ENCODE measurements at places on chromosomes 11 and 22.

DNA sequence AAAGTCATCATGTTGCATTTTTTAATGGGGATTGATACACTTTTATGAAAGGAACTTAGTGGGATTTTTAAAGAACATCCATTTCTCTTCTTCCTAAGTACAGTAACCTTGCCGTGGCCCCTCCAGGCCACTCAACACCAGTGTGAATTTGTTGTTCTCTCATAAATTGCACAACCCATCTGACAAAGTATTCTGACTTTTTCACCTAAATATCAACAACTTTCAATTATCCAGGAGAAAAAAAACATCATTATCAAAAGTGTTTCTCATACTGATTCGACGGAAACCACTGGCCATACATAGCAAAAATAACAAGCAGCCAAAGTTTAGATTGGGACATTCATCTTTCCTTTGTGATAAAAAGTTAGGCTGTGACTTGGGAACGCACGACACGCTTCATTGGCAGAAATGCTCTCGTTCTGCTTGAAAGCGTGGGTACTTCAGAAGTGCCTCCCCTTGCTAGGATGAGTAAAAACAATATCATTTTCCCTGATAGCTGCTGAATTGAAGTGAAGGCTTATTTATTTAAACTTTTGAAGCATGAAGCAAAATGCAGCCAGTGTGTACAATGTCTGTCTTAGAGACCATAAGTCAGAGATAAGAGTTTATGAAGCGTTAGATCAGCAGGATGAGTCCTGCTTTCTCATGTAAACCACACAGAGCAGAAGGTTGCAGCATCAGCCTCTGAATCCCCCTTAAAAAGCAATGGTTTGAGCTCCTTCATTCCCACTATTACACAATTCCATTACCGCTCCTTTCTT lies 20.6 kb upstream of the EIF3M start:
- no peak for DNase-seq

DNA sequence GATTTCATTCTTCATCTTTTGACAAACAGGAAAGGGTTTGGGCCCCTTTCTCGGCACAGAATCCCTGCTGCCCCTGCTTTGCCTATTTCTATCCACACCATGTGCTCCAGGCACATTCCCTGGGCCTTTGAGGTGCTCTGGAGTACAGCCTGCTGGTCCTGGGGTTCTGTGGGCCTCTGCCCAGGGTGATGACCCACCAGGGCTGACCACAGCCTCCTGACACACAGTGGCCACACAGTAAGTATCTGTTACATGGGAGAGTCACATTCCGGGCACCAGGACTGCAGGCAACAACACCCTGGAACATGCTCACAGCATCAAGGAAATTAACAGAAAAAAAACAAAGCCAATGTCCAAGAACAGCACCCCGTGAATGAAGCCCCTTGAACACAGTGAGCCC lies 39.1 kb downstream of the SCUBE2 start:
- no peak for DNase-seq

GRCh38 chr11:112410325-112410724 lies 149.7 kb upstream of the PLET1 start:
- no peak for DNase-seq

- no peak for DNase-seq
Observed at GRCh38 chr22:27201741-27202140, 544.4 kb downstream of the MIAT start.

DNA sequence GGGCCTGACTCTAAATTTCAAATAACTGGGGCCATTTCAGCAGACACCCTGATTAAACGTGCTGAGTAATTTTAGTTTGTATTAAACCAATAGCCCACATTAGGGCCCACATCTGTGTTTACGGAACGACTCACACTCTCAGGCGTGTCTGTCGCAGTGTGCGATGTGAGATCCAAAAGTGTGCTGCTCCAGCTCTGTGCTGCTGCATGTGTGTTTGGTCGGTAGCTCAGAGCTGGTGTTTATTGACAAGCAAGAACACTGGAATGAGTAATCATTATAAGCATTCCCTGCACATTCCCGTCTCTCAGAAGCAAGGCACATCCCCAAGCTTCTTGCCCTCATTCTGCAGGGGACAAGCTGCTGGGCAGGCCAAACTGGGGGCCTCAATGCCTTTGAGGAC lies 7.8 kb downstream of the OPCML start:
- no peak for DNase-seq

- DNase-seq, result no peak
Observed at GRCh38 chr11:3894128-3894731, 38.8 kb downstream of the STIM1 start.

GRCh38 chr11:37230865-37231264 lies 632.8 kb upstream of the RAG2 start:
- DNase-seq, result no peak

DNA sequence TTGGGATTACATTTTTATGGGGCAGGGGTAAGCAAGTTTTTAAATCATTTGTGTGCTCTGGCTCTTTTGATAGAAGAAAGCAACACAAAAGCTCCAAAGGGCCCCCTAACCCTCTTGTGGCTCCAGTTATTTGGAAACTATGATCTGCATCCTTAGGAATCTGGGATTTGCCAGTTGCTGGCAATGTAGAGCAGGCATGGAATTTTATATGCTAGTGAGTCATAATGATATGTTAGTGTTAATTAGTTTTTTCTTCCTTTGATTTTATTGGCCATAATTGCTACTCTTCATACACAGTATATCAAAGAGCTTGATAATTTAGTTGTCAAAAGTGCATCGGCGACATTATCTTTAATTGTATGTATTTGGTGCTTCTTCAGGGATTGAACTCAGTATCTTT lies 10.1 kb downstream of the RAG1 start:
- no peak for DNase-seq

GRCh38 chr11:41400819-41401382 lies 58.6 kb downstream of the LRRC4C start:
- no peak for DNase-seq

DNA sequence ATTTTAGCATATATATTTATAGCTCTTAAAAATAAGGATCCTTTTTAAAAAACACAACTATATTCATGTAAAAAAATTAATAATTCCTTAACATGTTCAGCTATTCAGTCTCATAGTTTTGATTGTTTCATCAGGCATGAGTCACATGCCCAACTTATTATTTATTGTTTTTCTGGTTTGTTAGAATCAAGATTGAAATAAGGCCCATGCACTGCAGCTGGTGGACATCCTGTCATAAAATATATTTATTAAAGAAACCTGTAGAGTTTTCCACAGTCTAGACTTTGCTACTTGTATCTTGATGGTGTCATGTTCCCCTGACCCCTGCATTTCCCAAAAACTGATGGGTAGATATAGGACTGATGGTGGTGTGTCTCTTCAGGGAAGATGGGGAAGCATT lies 77.4 kb downstream of the PARVA start:
- no peak for DNase-seq

GRCh38 chr11:12554122-12554521 lies 120.1 kb upstream of the TEAD1 start:
- no peak for DNase-seq

- no peak for DNase-seq
Observed at GRCh38 chr11:103483996-103484395, 374.8 kb downstream of the DYNC2H1 start.

- peak; percentile 85 for DNase-seq
Observed at GRCh38 chr11:326842-327580, 6.4 kb upstream of the IFITM3 start.
